ENCODE measurements at places on chromosomes 4 and X.

- peak; percentile 18 for DNase-seq
Observed at GRCh38 chr4:167897116-167897515, 195.2 kb upstream of the ANXA10 start.

DNA sequence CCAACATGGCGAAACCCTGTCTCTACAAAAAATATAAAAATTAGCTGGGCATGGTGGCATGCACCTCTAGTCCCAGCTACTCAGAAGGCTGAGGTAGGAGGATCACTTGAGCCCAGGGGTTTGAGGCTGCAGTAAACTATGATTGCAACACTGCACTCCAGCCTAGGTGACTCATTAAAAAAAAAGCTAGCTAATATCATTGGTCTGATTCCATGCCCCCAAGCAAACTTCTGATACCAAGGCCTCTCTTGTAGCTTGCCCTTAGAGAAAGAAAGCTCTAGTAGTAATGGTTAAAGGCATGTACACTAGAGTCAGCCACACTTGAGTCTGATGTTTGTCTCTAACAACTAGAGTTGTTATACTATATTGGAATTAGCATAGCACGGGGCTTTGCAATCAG, 32.6 kb upstream of the PHF8 start:
- no peak for DNase-seq

- no peak for DNase-seq
Observed at GRCh38 chr4:107058828-107059227, 22.7 kb upstream of the DKK2 start.

DNA sequence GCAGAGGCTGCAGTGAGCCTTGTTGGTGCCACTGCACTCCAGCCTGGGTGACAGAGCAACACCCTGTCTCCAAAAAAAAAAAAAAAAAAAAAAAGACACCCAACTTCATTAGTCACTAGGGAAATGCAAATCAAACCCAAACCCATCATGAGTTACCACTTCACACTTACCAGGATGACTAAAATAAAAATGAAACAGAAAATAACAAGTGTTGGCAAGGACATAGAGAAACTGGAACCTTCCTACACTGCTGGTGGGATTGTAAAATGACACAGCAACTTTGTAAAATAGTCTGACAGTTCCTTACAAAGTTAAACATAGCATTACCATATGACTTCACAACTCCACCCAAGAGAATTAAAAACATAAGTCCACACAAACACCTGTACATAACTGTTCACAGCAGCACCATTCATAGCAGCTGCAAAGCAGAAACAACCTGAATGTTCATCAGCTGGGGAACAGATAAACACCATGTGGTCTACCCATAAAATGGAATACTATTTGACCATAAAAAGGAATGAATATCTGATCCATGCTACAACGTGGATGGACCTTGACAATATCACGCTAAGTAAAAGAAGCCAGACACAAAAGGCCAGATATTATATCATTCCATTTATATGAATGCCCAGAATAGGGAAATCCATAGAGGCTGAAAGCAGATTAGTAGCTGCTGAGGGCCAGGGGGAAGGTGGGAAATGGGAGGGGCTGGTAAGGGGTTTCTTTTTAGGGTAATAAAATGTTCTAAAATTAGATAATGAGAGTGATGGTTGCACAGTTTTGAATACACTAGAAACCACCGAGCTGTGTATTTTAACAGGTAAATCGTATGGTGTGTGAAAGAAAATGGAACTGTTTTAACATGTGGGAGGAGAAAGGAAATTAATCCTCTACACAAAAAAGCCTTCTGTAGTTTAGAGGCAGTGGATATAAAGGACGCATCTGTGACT, 18.3 kb downstream of the CD99L2 start:
- no peak for DNase-seq

DNA sequence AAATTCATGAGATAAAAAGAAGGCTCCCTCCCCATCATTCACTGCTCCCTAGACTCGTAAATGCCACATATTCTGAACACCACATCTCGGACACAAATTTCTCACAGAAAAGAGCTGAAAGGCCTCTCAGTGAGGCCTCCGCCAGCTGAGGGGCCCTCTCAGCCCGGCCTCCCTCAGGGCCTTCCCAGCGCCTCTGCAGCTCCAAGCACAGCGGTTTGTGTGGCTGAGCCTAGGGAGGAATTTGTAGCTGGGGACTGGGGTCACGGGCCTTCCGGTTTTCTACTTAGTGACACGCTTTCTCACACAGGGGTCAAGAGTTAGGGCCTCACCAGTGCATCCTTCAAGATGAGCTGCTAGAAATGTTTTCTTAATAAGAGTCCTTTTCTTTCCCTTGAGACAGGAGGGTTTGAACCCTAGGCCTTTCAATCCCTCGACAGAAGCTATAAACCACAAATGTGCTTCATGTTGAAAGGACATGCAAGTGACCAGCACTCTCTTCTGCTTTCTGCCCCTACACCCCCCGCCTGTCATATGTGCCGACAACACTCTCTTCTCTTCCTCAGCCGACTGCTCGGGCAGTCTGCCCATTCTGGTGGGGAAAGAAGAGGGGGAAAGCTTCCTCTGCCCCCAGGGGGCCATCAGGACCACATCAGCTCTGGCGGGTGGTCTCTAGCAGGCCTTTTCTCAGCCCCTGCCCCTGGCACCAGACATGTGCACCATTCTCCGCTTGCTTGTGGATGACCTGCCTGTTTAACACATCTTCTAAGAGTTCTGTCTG, 104.9 kb downstream of the CHIC2 start:
- DNase-seq = no peak

DNA sequence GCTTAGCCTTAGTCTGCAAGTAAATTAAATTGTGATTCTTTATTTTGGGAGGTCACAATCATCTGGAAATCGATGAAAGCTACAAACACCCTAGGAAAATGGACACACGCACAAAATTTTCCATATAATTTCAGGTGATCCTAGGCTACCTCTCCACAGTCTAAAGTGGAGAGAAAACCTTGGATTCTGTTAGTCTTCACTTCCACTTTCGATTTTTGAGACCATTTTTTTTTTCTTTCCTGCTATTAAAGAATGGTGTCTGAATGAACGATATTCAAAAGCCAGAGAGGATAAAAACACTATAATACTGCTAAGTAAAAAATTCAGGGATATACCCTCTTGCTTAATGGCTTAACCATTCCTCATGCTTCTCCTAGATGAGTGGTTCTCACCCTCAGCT, 1.7 kb downstream of the FBXL5 start:
- no peak for DNase-seq

DNA sequence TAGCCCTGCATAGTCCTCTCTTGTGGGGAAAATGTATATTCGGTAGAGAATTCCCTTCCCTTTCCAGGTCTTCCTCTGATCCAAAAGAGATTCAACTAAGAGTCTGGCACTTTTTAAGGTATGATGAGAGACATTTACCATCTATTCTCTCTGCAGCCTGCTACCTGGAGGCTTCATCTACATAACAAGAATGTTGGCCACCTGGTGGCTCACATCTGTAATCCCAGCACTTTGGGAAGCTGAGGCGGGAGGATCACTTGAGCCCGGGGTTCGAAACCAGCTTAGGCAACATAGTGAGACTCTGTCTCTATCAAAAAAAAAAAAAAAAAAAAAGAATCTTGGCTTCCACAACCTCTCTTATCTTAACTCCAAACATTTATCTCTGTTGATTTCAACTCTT, 40.4 kb upstream of the NOCT start:
- no peak for DNase-seq

- DNase-seq = no peak
Observed at GRCh38 chrX:11040405-11040804, 70.7 kb upstream of the HCCS start.

DNA sequence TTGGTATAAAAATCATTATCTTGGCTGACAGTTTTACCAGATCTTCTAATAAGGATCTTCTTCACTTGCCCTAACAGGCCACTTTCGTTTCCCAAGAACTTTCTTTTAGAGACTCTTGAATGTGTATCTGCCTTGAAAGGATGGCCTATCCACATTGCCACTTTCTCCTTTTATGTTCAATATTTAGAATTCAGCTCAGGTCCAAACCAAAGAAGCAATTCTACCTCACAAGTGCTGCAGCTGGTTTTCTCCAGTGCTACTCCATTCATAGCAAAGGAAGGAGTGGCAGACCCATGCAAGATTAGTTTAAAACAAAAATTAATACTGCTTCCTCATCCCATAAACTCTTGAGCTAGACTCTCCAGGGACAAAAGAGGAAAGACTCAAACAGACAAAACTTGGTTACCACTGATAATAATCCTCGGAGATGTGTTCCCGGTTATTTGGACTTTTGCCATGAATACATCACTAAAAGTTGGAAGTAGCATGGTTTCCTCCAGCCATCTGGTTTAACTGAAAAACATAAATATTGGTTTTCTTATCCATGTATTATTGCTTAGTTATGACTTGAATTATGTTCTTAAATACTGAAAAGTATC, 401.8 kb downstream of the PABPC4L start:
- DNase-seq = no peak

GRCh38 chrX:130999360-130999759, 58.8 kb upstream of the ARHGAP36 start:
- DNase-seq = no peak

- no peak for DNase-seq
Observed at GRCh38 chr4:17165286-17165685, 266.8 kb upstream of the LDB2 start.

DNA sequence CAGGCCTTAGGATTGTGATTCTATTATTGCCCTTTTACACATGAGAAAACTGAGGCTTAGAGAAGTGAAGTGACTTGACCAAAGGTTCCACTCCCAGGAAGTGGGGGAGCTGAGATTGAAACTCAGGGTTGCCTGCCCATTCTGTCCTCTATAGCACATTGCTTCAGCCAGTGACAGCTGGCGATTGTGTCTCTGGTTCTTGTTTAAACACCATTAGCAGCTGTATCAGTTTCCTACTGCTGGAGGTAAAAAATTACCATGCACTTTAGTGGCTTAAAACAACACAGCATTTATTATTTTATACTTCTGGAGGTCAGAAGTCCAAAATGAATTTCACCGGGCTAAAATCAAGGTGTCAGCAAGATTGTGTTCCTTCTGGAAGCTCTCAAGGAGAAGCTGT, 205.8 kb upstream of the MAMLD1 start:
- no peak for DNase-seq

Measured in cerebellar cortex (tissue), 1 donor.